ENCODE measurements at places on chromosomes 13 and 19.

GRCh38 chr13:34561033-34561432 is 381.0 kb upstream of the NBEA start:
- H3K36me3 ChIP-seq, result no peaks in the 10 kb centered on the region
- no peak for DNase-seq
- H3K4me1 ChIP-seq, result no peaks in the 10 kb centered on the region
- peaks cover 3% of the 10 kb centered on the region for H3K27me3 ChIP-seq
- H3K27ac ChIP-seq, result no peak overlapping the region

GRCh38 chr13:108166078-108166477 is 49.3 kb downstream of the LIG4 start:
- no peak overlapping the region for H3K4me3 ChIP-seq
- H3K27me3 ChIP-seq, result no peaks in the 10 kb centered on the region
- H3K36me3 ChIP-seq, result no peaks in the 10 kb centered on the region

DNA sequence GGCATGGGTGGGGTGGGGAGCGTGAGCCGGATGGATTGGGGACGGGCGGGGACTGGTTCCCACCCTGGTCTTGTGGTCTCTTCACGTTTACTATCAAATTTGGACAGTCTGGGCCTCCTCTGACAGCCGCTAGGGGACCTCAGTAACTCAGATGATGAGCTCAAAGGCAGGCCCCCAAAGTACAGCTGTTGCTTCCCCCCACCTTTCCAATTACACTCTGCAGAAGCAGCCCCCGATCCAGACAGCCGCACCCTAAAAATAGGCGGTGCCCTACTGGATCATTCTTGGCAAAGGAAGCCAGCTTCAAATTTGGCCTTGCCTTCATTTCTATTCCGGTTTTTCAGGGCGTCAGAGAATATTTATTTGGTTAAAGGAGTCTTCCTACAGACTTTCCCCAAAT is 1.9 kb upstream of the FOXO1 start:
- peak overlapping the region; percentile 90 for H3K27ac ChIP-seq
- H3K4me3 ChIP-seq, result peak overlapping the region; percentile 85
- DNase-seq, result peak; percentile 56
- H3K4me1 ChIP-seq, result peaks cover 45% of the 10 kb centered on the region

GRCh38 chr19:18987456-18987855 is 45.9 kb downstream of the SUGP2 start:
- peaks cover 23% of the 10 kb centered on the region for H3K27me3 ChIP-seq
- no peak overlapping the region for H3K27ac ChIP-seq
- no peaks in the 10 kb centered on the region for H3K4me1 ChIP-seq
- peaks cover 8% of the 10 kb centered on the region for H3K36me3 ChIP-seq

DNA sequence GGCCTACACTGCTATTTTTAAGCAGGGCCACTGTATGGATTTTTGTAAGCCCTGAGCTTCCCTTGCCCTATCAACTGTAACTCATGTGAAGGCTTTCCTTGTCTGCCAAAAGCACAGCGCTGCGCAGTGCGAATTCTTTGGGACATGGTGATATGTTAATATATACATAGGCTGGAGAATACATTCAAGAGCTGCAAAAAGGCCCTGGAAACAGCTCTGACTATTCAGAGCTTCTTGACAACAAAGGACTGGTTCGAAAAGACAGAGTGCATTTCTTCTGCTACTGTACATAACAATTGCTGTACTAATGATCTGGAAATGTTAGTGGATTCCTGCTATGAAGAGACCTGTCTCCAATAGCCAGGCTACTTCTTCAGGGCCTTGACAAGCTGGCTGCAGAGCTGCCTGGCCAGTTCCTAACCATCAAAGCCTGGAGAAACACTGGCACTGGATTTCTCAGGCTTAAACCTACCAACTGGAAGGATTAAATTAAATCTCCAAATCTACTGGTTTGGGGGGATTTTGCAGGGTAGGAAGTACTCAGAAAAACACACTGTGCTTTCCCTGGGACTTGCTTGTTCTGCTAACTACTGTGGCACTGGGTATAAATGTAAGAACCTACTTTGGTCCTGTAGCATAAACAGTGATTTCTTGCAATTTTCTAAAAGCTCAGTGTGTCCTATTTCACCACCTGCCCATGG is 246.9 kb downstream of the DNAJC15 start:
- H3K27ac ChIP-seq, result no peak overlapping the region
- peaks cover 1% of the 10 kb centered on the region for H3K27me3 ChIP-seq
- H3K4me1 ChIP-seq, result no peaks in the 10 kb centered on the region
- no peaks in the 10 kb centered on the region for H3K36me3 ChIP-seq
- no peak for DNase-seq
- no peak overlapping the region for H3K4me3 ChIP-seq

GRCh38 chr13:41271456-41272285 is 8.3 kb upstream of the MTRF1 start:
- H3K4me1 ChIP-seq, result peaks cover 21% of the 10 kb centered on the region
- peaks cover 12% of the 10 kb centered on the region for H3K36me3 ChIP-seq
- no peaks in the 10 kb centered on the region for H3K27me3 ChIP-seq

GRCh38 chr13:90445179-90445578 is 902.3 kb upstream of the MIR17HG start:
- no peaks in the 10 kb centered on the region for H3K27me3 ChIP-seq
- H3K27ac ChIP-seq, result no peak overlapping the region
- no peak for DNase-seq
- no peak overlapping the region for H3K4me3 ChIP-seq
- no peaks in the 10 kb centered on the region for H3K4me1 ChIP-seq

GRCh38 chr19:41302624-41303351 is 7.2 kb upstream of the CCDC97 start:
- peak; percentile 80 for DNase-seq
- peak overlapping the region; percentile 58 for H3K4me3 ChIP-seq
- peaks cover 98% of the 10 kb centered on the region for H3K4me1 ChIP-seq
- peaks cover 81% of the 10 kb centered on the region for H3K36me3 ChIP-seq
- peak overlapping the region; percentile 97 for H3K27ac ChIP-seq
- no peaks in the 10 kb centered on the region for H3K27me3 ChIP-seq

DNA sequence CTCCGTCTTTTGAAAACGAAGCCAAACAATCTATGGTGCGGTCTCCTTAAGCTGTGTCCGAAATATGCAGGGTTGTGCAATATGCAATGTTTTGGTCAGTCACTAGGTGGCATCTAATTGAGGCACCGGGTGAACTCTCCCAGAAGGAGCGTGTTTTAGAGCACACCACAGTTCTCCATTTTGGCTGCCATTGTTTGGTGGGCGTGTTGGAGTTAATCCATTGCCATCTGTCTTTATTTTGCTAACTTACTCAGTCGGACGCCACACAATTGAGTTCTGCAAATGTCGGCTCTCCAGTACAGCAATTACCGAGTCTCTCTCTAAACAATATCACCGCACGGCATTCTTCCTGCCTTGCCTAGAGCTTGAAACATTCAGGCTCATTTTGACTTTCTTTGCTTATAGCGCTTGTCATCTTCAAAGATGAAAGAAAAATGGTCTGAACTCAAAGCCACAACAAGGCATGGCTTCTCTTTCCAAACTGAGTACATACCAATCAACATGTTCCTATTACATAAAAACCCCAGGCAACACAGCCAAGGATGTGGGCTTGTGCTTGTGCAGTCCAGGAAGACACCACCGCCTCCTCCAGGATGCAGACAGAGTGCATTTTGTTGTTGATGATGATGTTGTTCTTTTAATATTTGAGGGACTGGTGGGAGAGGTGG is 182.0 kb upstream of the SERP2 start:
- peak; percentile 21 for DNase-seq
- no peak overlapping the region for H3K4me3 ChIP-seq
- peaks cover 23% of the 10 kb centered on the region for H3K4me1 ChIP-seq
- H3K27ac ChIP-seq, result peak overlapping the region; percentile 15
- no peaks in the 10 kb centered on the region for H3K36me3 ChIP-seq
- peaks cover 20% of the 10 kb centered on the region for H3K27me3 ChIP-seq

GRCh38 chr19:49157445-49158224 is at the start of gene TRPM4:
Gene TRPM4, plus strand, starts transcription at chr19:49157792. Its CDS starts 75 bp downstream, at chr19:49157867.
- H3K4me3 ChIP-seq, result peak within 1 kb of the TSS; percentile 46
- peak; percentile 67 for DNase-seq
- peaks cover 5% of the 10 kb centered on the region for H3K4me1 ChIP-seq
- no peak within 1 kb of the TSS for H3K27ac ChIP-seq
- peaks cover 60% of the 10 kb centered on the region for H3K27me3 ChIP-seq

DNA sequence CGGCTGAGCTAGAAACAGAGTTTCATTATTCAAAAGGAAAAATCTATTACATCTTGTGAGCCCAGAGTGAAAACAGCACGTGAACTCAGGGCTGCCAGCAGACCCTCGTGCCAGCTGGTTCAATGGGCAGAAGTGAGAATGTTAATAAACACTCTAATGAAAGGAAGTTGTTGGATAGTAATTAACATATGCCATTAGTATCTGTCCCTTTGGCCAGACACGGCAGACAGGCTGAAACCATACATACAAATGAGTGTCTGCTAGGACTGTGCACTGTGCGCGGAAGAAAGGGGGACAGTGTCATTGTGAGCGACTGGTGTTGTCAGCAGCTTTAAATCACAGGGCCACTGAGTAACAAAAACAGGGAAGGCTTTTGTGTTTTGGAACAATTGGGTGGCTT is 121.9 kb upstream of the TSC22D1 start:
- H3K36me3 ChIP-seq, result no peaks in the 10 kb centered on the region
- H3K4me1 ChIP-seq, result no peaks in the 10 kb centered on the region
- no peak overlapping the region for H3K27ac ChIP-seq
- no peak for DNase-seq

- no peak overlapping the region for H3K27ac ChIP-seq
- no peaks in the 10 kb centered on the region for H3K27me3 ChIP-seq
- no peak for DNase-seq
- H3K4me3 ChIP-seq, result no peak overlapping the region
- no peaks in the 10 kb centered on the region for H3K4me1 ChIP-seq
Measured at GRCh38 chr19:12346896-12347295, 13.5 kb upstream of the ZNF563 start.

DNA sequence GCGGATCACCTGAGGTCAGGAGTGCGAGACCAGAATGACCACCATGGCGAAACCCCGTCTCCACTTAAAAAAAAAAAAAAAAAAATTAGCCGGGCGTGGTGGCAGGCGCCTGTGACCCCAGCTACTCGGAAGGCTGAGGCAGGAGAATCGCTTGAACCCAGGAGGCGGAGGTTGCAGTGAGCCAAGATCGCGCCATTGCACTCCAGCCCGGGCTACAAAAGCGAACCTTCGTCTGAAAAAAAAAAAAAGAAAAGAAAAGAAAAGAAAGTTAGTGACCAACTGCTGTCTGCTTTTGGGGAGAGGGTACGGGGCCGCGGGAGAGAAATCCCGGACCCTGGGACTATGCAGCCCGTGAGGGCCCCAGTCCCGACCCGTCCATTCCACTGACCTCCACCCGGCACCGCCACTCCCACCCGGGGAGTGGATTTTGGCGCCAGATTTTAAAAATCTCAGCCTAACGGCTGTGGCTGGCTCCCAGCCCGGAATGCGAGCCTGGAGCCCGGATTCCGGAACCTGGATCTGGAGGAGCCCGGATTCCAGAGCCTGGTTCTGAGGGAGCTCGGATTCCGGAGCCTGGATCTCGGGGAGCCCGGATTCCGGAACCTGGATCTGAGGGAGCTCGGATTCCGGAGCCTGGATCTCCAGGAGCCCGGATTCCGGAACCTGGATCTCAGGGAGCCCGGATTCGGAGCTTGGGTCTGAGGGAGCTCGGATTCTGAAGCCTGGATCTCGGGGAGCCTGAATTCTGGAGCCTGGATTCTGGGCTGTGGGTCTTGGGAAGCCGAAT is 6.1 kb upstream of the LMNB2 start:
- H3K27ac ChIP-seq, result no peak overlapping the region
- no peaks in the 10 kb centered on the region for H3K36me3 ChIP-seq
- DNase-seq, result no peak
- peaks cover 13% of the 10 kb centered on the region for H3K4me1 ChIP-seq
- peaks cover 4% of the 10 kb centered on the region for H3K27me3 ChIP-seq

DNA sequence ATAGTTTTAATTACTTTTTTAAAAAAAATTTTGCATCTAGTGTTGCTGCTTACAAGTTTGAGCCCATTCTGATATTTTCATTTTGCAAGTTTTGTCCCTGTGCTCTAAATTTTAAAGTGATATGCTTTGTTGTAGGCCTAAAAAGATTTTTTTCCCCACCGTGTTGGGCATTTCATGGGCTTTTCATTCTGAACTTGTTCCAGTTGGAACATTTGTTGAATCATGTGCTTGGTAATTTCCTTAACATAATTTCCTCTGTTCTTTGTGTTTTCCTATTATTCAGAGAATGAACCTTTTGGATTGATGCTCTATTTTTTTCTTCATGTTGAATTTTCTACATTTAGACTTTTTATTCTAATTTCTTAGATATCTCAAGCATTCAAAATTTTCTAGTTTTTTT is 206.4 kb upstream of the SPRY2 start:
- H3K36me3 ChIP-seq, result no peaks in the 10 kb centered on the region
- no peak for DNase-seq
- H3K27me3 ChIP-seq, result no peaks in the 10 kb centered on the region
- H3K4me3 ChIP-seq, result no peak overlapping the region
- H3K27ac ChIP-seq, result no peak overlapping the region

- DNase-seq, result no peak
- no peak overlapping the region for H3K27ac ChIP-seq
- peaks cover 29% of the 10 kb centered on the region for H3K36me3 ChIP-seq
- no peak overlapping the region for H3K4me3 ChIP-seq
Measured at GRCh38 chr13:95245071-95245470, 56.2 kb downstream of the ABCC4 start.

DNA sequence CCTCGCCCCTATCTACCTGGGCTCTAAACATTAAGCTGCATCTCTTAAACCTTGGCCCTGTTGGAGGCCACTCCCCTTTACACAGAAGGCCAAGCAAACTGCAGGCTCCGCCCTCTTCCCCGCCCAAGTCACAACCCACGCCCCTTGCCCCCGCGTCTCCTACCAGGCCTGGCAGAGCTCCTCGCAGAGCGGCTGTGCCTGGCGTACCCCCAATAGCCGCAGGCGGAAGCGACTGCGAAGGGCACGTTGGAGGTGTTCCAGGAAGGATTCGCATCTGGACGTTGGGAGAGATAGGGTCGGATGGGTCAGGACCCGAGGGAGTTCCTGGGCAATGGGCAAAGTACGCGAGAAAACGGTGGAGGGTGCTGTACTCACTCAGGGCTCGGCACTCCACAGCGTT is 5.9 kb downstream of the RTBDN start:
- H3K27me3 ChIP-seq, result peaks cover 73% of the 10 kb centered on the region
- H3K27ac ChIP-seq, result no peak overlapping the region
- H3K4me3 ChIP-seq, result no peak overlapping the region
- peak; percentile 58 for DNase-seq
- H3K36me3 ChIP-seq, result no peaks in the 10 kb centered on the region
- peaks cover 16% of the 10 kb centered on the region for H3K4me1 ChIP-seq

GRCh38 chr13:32491028-32491427 is 47.6 kb downstream of the N4BP2L2 start:
- H3K27me3 ChIP-seq, result no peaks in the 10 kb centered on the region
- no peaks in the 10 kb centered on the region for H3K36me3 ChIP-seq
- no peak overlapping the region for H3K27ac ChIP-seq
- H3K4me3 ChIP-seq, result no peak overlapping the region
- peaks cover 2% of the 10 kb centered on the region for H3K4me1 ChIP-seq
- no peak for DNase-seq

DNA sequence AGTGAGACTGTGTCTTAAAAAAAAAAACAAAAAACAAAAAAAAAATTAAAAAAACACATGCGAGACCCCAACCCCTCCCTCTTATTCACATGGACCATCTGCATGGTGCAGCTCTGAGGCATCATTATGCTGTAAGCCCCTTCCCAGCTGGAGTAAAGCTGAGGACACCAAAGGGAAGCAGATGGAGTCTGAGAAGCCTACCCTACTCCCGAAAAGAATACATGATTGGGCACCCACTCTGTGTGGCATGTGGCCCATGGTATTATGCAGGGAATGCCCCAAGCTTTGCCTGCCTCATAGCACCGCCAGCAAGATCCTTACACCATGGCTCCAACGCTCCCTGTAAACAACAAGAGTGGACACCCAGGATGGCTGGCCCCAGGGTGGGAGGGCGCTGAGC is 4.7 kb downstream of the PTH2 start:
- DNase-seq, result no peak
- H3K4me1 ChIP-seq, result peaks cover 23% of the 10 kb centered on the region
- H3K27me3 ChIP-seq, result peaks cover 58% of the 10 kb centered on the region

GRCh38 chr19:10517361-10517759 is at the start of gene S1PR5:
Gene S1PR5, minus strand, starts transcription at chr19:10517447. Its CDS starts 2,436 bp downstream, at chr19:10515011.
- no peak for DNase-seq
- peaks cover 58% of the 10 kb centered on the region for H3K27me3 ChIP-seq
- peaks cover 29% of the 10 kb centered on the region for H3K4me1 ChIP-seq
- H3K36me3 ChIP-seq, result no peaks in the 10 kb centered on the region
